ENCODE measurements at places on chromosomes 3 and 15.
A peak's percentile ranks its signal among the peaks of the same experiment; 100 is the strongest.

GRCh38 chr15:30859091-30859874, 44.4 kb upstream of the FAN1 start:
- DNase-seq = no peak

DNA sequence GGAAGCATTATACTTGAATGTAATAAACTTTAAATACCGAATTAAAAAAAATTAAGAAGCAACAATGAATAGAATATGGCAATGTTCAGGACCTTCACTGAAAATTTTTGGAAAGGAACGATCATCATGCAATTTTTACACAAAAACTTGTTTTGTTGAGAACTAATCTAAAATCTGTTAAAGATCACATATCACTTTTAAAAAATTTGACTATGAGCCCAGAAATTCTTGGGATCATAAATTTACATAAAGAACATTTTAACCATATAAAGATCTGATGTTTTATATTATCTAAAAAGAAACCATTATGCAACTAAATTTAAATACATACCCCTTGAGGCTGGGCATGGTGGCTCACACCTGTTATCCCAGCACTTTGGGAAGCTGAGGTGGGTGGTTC, 76.2 kb upstream of the MELTF start:
- no peak for DNase-seq

DNA sequence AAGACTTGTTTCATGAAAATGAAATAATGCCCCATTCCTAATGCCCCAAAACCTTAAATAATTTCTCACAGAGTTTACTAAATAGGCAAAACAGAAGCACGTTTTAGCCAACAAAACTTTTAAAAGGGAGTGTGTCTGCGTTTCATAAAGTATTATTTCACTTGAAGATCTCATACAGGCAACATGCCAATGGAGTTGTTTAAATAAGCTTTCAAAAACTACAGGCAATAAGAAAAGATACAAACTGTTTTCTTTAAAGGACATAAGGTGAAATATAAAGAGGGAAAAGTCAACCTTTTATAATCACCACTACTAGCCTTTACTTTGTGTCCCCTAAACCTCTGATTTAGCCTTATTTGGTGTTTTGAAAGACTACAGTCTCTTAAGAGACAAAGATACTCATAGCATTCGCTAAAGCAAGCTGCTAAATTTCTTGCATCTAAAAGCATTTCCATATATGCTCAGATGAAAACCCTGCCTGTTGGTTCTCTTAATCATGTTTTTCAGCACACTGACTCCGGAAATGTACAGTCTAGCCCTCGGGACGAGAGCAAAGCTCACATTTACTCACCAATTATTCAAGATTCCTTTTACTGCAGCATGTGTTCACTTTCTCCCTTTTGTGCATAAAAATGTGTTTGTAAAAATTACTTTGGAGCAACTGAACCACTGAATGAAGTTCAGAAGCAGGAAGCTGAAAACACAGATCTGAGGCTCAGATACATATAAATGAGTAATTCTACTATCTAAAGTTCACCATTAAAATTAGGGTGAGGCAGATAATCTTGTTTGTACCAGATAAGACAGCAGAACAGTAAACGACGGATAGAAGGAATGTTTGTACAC, 119.0 kb downstream of the GOLIM4 start:
- no peak for DNase-seq

DNA sequence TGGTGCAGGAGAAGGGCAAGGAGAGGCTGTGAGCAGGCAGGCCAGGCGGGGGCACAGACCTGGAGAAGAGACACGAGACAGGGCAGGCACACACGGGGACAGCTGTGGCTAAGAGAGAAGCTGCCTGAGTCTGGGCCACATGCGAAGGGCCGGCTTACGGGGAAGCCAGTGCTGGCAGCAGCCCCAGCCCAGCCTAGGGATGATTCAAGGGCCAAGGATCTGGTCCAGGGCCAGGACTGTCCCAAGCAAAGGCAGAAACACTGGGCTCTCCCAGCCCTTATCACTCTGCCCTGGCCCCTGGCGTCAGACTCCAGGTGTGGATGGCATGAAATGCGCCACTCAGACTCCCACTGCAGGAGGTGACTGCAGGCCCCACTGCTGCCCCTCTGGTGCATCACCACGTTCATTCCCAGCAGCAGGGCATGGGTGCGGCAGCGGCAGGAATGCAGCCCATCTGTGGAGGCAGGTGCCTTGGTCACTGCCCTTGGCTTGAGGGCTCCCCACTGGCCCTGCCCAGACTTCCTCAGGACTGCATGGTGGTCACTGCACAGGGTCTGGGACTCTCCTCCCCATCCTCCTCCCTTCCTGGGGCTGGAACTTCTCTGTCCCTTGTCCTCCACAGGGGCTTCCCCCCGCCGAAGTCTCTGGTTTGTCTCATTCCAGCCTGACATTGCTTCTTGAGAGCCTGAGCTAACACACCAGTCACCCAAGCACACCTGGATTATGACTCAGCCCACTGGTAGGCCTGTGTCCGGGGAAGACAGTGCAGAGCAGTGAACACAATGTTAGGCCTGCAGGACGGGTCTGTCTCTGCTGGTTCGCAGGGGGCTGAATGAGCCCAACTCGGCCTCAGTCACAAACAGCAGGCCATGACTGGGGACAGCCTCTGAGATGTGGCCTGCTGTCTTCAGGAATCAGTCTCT, 69.3 kb downstream of the TBC1D2B start:
- DNase-seq = peak; percentile 90

DNA sequence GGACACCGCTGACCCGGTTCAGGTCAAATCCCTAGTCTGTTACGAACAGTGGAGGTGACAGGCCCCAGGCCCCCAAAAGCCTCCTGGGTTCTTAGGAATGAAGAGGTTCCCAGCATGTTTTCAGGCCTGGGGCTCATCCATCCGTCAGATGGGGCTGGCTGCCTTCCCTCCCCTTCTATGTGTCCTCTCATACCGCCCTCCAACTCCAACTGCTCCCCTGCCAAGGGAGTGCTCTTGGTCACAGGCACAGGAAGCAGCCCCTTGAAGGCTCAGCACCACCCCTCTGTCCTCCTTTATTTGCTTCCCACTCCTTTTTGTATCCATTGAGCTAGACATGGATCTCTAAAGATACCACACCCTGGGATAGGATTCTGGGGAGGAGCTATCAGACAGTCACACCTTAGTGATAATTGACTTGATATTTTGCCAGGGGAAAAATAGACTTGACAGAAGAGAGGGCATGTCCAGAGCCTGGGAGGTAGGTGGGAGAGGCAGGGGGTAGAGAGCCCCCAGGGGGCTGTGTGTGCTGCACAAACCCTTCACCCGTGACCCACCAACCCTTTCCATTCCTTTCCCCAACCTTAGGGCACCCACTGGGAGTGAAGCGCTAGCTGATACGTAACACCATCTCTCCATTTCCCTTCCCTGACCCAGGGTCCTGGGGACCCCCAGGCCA, 10.7 kb upstream of the CSPG4 start:
- DNase-seq = no peak

DNA sequence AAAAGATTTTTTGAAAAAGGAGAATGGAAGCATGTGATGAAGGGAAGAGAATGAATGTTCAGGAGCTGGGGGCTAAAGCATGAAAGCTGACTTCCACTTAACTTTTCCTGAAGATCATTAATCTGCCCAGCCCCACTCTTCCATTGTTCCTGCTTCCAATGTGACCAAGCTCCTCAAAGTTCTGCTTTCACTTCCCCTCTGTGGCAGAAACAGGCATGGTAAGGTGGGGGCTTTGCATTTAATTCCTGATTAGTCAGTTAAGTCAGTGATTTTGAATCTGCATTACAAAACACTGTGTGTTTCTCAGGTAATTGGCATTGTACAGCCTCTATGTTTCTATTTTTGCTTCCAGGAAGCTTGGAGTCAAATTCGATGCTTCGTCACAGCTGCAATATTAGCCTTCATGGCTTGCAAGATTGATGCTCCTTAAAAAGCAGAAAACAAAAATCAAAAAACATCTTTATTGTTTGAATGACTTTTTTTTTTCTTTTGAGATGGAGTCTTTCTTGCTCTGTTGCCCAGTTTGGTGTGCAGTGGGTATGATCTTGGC, 7.3 kb upstream of the TM6SF1 start:
- DNase-seq = peak; percentile 56

GRCh38 chr3:171944118-171945016, 95.0 kb upstream of the FNDC3B start:
- DNase-seq = no peak

DNA sequence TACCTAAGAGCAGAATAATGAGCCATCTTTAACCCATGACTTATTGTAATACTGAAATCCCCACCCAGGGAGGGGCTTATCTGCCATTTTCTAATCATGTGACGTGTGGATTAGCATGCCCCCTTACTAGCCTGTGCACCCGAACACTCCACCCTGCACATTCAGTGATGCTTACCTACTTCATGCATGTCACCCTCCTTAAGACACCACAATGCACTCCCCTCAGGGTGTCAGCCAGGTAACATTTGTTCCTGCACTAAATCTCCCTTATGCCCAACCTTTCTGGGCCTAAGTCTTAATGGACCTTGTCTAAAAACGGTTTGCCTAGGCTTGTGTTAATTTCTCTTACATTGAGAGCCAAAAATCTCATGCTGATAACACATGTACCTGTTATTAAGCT, 336.6 kb downstream of the OCA2 start:
- no peak for DNase-seq

- no peak for DNase-seq
These were observed 106.5 kb upstream of the SLC4A7 start for GRCh38 chr3:27590437-27591298.

GRCh38 chr3:143226678-143227291, 107.2 kb downstream of the CHST2 start:
- no peak for DNase-seq

- DNase-seq = no peak
These were observed 18.2 kb upstream of the ZNF639 start for GRCh38 chr3:179304605-179305004.

DNA sequence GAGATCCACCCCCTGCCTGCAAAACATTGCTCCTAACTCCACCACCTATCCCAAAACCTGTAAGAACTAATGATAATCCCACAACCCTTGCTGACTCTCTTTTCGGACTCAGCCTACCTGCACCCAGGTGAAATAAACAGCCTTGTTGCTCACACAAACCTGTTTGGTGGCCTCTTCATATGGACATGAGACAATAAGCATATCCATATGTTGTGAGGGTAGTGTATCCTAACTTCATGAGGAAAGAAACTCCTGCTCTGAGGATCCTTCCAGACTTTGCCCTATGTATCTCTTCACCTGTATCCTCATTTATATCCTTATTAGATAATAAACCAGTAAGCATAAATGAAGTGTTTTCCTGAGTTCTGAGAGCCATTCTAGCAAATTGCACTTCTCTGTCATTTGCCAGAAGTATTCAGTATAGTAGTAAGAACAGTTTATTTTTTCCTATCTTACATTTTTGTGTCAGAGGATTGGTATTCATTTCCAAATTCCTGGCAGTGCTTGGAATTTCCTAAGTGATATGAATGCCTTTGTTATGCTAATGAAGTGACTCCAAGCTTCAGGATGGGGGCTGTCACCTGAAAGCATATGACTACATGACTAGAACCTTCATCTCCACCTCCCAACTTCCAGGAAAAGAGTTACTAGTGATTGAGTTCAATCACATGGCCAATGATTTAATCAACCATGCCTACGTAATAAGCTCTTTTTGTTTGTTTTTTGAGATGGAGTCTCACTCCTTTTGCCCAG, 30.2 kb downstream of the TTBK2 start:
- DNase-seq = no peak

GRCh38 chr15:37044915-37045648, 55.3 kb downstream of the MEIS2 start:
- DNase-seq = no peak
